Diencephalon (tissue), 1 donor: ENCODE measurements at places on chromosomes 1 and 21. TPM values are rescaled to one million over a fixed set of nuclear protein-coding genes. Genes with fewer than 3 reads are reported as not detected.

Gene CCDC181
- 15.2 TPM for total RNA-seq

Gene TDRD5
- 4.6 TPM for total RNA-seq

Gene LRP8
- 71.0 TPM for total RNA-seq

Gene FMO4
- total RNA-seq = 0.46 TPM

Gene ZMPSTE24
- total RNA-seq = 51.4 TPM

Gene PRXL2B
- 30.2 TPM for total RNA-seq

Gene FALEC
- total RNA-seq = 0.92 TPM

Gene IL22RA1
- not detected for total RNA-seq

Gene KRTAP21-2
- total RNA-seq = not detected

Gene OR2T33
- total RNA-seq = not detected

Gene SPRR2B
- not detected for total RNA-seq
